ENCODE measurements at places on chromosomes 6 and 20.

GRCh38 chr6:43979525-43979924 lies 147.7 kb downstream of the MRPL14 start:
- no peak for DNase-seq

DNA sequence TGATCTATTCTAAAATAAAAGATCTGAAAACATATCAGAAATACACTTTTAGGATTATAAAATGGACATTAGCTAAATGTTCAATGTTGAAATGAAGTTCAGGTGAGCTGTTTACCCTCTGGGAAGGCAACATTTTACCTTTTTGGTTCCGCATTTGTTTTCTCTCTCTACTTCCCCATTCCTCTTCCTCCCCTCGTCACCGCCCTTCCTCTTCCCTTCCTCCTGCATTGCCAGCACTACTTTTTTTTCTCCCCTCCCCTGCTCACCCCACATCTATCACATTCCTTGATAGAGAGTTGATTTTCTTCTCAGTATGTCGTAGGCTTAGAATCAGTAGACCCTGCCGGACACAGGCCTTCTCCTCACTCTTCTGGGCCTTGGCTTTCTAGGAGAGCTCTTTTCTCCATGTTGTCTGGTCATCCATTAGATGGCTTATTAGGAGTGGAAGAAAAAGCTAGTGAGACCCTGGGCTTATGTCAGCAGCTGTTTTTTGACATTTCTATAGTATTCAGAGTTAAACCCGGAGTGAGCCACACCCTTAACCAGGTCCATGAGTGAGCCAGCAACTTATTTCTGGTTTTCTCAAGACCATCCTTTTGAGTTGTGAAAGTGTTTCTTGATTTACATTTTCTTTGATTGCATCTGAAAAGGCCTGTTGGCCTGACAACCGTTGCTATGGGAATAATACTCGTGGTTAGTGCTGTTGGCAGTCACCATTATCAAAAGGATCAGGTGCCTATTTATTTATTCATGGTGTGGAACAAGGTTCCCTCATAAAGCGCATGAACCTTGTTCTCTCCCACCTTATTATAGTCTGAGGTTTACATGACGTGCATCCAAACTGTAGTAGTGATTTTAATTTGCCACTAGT lies 90.9 kb downstream of the DTD1 start:
- DNase-seq, result no peak

DNA sequence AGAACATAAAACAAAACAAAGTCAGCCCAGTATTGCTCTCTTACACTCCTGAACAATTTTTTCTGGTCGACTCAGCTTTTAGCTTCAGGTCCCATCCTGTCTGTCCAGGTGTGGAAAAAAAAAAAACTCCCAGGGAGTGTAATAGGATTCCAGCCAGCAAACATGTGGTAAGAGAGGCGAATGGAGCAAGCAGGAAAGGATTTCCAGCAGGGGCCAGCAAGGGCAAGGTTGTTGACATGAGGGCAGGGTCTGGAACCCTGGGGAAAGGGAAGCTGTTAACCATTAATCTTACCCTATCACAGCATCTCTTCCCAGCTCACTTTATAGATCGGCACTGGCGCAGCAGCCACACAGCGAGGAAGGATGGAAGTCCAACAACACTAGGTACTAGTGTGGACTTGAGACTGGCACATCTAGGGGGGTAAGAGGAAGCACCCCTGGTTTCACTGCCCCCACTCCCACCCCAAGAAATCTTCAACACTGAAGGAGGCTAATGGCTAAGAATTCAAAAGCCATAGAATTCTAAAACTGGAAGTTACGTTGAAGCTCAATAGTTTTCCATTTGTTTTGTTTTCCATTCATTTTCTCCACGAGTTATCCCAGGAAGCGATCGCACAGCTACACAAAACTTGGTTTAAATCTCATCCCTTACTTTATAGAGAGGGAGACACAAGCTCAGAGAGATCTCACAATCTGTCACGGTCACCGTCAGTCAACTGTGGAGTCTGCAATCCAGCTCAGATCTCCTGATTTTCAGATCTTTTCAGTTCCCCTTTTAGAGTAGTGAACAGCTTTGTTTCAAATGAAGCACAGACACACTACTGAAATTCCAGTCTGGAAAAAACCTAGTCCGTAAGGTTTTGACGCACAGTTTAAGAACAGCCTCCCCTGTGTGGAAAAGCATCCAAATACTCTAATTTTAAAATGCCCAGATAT lies 53.3 kb downstream of the SLC22A23 start:
- DNase-seq, result no peak

DNA sequence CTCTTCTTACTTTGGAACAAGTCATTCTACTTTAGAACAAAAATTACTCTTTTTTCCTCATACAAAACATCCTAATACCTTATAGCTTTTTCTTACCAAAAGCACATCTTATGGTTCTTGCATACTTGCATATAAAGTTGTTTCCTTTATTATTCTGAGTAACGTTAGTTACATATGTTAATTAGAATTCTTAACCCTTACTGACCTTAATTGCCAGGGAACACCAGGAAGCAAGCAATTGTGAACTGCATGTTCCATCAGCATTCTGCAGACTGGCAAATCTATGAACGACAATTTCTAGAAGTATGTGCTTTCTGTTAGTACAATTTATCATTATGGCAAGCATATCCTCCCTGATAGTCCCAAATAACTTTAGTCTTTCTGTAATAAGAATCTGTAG lies 831.0 kb downstream of the C6orf118 start:
- no peak for DNase-seq

GRCh38 chr6:167146135-167146534 lies 11.6 kb downstream of the GPR31 start:
- no peak for DNase-seq

GRCh38 chr20:25033924-25034300 lies 24.0 kb downstream of the ACSS1 start:
- DNase-seq, result no peak

GRCh38 chr6:156587071-156587470 lies 190.1 kb upstream of the ARID1B start:
- DNase-seq, result no peak

- DNase-seq, result no peak
Measured at GRCh38 chr6:169648092-169648491, 53.7 kb downstream of the WDR27 start.

DNA sequence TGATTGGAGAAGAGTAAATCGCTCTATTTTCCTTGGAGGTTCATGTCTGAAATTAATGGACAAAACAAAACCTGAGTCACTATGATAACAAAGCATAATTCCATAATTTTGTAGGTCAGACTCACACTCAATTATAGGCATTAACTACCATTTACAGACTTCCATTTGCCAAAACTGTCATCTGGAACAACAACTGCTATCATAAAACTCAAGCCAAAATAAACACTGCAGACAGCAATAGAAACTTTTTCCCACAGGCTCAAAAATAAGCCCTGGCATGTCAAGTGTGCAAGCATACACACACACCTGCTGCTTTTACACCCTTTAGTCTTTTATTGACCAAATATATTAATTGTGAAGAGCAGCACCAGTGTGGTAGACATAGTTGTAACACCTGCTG lies 7.1 kb downstream of the MRPS10 start:
- peak; percentile 42 for DNase-seq

- no peak for DNase-seq
Measured at GRCh38 chr6:168163096-168163731, 84.2 kb upstream of the FRMD1 start.

DNA sequence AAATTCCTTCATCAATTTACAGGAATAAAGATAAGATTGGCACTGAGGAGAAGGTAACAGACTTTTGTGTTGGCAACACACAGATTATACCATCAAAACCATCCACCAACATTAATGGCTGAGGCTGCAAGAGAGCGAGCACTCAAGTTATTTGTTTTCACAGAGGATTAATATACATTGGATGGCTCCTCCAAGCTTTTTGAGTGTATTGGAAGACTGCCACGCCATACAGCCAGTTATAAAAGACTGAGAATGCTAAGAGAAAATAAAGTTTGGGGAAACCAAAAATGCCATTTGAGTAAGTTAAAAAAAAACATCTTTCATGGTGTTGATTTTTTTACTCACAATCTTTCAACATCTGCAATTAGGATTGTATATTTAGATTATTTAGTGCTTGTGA lies 973.8 kb upstream of the SLC35B3 start:
- DNase-seq, result no peak

DNA sequence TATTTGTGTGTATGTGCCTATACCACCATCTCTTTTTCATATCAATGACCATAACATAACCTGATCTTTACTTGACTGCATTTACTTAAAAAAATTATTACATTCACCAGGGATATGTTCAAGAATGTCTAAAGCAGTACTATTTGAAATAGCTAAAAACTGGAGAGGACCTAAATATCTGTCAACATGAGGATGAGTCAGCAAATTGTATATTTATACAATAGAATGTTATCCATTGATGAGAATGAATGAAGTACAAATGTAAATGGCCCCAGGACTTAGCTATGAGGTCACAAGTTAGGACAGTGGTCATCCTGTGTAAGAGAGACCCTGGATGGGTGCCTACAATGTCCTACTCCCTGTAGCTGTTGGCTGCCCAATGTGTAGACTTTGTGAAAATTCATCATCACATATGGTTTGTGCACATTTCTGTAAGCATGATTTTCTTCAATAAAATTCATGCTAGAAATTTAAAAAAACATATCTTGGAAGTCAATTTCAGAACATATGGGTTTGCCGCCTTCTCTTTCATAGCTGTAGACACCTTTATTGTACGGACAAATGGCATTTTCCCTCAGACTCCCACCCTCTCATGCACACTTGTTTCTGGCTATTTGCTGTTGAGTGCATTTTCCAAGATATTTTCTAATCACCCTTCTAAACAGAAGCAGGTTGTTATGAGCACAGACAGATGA lies 202.4 kb downstream of the CDH26 start:
- no peak for DNase-seq

GRCh38 chr6:20717743-20718142 lies 183.5 kb downstream of the CDKAL1 start:
- no peak for DNase-seq

DNA sequence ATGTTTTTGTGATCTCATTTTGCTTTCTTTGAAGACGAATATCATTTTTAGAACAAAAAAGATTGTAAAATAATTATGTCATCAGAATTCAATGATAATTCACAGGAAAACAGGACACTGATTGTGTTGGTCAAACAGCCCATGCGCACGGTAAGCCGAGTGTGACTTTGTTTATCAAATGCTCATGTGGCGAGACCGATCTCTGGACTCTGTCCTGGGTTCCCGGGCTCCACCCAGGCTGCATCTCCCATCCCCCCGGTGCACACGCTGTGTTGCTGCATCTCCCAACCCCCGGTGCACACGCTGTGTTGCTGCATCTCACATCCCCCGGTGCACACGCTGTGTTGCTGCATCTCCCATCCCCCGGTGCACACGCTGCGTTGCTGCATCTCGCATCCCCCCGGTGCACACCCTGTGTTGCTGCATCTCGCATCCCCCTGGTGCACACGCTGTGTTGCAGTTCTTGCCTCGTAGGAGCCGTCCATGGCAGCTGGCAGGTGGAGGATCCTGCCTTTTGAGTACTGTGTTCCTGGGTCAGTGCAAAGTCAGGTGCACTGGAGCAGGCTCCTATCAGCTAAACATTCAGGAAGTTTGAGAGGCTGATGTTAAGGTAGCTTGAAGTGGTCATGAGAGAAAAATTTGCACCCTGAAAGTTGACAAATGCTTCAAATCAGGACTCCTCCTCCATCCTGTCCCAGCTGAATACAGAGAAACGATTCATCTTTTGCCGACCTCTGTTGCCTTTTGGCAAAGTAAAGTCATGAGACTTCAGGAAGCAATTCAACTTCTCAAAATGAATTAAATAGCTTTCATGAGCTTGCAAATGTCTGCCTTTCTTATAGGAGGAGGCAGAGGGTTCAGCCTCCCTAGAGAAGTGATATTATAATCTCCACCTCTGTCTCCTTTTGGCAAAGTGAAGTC lies 77.1 kb upstream of the FRMD1 start:
- DNase-seq, result no peak

GRCh38 chr6:79438030-79438429 lies 99.2 kb downstream of the LCA5 start:
- no peak for DNase-seq

DNA sequence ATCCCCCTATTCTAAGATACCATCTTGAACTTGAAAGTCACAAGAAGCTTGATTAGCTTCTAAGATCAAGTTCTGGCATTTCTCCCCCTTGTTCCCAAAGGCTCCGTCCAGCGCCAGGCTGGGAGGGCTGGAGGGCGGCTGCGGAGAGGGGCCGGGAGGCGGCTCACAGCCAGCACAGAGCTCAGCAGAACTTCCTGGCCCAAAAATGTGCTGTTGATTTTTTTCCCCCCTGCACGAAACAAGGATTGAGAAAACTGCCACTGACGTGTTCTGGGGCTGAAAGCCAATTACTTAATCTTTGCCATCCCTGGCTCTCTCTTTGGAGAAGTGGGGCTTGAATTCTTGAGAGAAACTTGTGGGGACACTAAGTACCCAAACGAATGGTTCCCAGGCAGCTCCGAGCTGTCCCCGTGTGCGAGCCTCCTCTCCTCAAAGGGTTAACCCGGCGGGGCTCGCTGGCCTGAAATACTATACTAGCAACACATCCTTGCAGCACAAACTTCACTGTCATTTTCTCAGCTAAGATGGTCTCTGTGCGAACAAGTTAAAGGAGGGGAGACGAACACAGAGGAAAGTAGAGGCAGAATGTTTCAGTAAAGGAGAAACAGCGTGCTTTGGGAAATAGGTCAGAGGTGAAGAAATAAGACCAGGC lies 452 bp downstream of the TRAF3IP2 start:
- DNase-seq, result peak; percentile 44

GRCh38 chr6:41455410-41455809 lies 90.8 kb upstream of the FOXP4 start:
- DNase-seq, result no peak

DNA sequence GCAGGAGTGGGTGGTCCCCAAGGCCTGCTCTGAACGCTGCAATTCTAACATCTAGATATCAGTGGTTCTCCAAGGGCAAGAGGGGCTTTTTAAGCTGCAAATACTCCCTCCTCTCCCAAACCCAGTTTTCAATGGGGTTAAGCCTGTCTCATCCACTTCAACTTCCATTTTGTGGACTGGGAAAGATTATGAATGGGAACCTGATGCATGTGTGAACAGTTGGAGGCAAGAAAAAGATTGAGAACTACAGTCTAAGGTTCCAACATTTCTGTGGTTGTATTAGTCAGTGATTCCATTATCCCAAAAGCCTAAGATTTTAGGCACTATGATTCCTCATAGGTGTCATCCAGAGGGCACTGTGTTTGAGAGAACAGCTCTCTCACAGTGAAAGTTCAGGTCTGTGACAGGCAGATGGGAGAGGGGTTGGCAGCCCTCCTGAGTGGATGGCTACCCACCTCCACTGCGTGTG lies 53.7 kb downstream of the HNF4A start:
- DNase-seq, result peak; percentile 66

DNA sequence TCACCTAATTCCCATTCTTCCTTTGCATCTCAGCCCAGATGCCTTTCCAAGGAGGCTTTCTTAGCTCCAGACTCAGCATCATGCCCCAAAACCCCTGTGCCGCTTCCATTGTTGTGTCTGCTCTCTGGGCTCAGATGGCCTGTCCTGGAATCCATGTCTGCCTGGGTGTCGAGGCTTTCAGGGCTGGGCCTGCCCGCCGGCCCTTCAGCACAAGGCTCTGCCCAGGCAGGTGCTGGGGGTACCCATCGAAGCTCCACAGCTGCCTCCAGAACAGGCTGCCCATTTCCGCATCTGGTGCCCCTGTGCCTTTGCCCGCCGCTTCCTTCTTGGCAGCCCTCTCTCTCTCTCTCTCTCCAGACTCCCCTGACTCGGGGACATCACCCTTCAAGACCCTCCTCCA lies 1.2 kb downstream of the CPXM1 start:
- DNase-seq, result no peak
